ENCODE measurements at places on chromosomes 3 and 15. TPM values are rescaled to one million over a fixed set of nuclear protein-coding genes. Genes with fewer than 3 reads are reported as not detected.

THAP10 gene
- total RNA-seq, result 2.2 TPM

ROPN1 gene
- 3.0 TPM for total RNA-seq

ARHGEF26 gene
- total RNA-seq, result 5.5 TPM

CNTN4 gene
- 5.8 TPM for total RNA-seq

TTBK2 gene
- total RNA-seq, result 9.6 TPM

GOLIM4 gene
- total RNA-seq, result 37.5 TPM
